ENCODE measurements at places on chromosomes 7 and 10. TPM values are rescaled to one million over a fixed set of nuclear protein-coding genes. Genes with fewer than 3 reads are reported as not detected.

DNA sequence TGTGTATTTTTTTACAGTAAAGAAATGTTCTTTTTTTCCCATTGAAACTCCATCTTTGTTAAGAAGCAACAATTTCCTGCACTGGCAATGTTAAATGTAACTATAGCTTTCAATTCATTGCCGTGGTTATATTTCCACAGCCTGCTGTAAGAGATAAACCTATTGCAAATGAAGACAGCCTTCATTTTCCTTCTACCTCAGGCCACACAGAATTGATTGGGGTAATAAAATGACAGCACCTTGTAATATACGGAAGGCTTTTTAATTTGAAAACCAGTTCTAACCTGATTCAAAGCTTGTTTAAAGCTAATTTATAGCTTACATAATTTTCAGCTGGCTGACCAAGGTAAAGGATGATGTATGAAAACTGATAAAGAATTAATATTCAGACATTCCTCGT, 161.9 kb downstream of the PHF14 start:
- no peak overlapping the region for H3K27ac ChIP-seq
- no peaks in the 10 kb centered on the region for H3K27me3 ChIP-seq
- H3K4me3 ChIP-seq = no peak overlapping the region
- peaks cover 21% of the 10 kb centered on the region for H3K36me3 ChIP-seq
- DNase-seq = no peak

DNA sequence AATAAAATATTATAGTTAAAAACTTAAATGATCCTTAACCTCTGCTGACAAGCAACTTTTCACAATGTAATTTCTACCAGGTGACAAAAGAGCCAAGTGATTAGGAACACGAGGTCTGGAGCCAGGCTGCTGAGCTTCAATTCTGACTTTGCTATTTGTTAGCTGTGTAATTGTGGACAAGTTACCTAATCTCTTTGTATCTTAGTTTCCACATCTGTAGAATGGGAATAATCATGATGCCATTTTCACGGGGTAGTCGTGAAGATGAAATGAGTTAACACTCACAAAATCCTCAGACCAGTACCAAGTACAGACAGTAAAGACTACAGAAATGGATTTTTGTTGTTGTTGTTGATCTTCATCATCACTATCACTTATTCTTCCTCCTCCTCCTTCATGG, 144.5 kb downstream of the SLC25A13 start:
- no peak overlapping the region for H3K27ac ChIP-seq
- no peak overlapping the region for H3K4me3 ChIP-seq
- no peak for DNase-seq
- no peaks in the 10 kb centered on the region for H3K4me1 ChIP-seq

DNA sequence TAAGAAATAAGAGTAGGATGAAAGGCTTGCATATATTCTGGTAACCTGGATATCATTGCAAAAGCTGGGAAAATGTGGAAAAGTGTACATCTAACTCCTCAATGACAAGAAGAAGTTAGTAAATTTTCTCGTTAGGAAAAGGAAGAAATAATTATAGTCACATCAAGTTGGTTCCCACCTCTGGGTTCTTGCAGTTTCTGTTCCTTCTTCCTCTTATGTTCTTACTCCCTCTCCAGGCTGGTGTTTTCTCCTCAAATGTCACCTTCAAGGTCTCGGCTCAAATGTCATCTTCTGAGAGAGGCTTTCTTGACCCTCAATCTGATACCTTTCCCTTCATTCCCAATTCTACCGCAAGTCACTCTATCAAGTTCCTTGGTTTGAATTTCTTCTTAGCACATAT, 64.4 kb downstream of the ENTPD1 start:
- H3K27me3 ChIP-seq = no peaks in the 10 kb centered on the region
- peak overlapping the region; percentile 53 for H3K27ac ChIP-seq
- H3K36me3 ChIP-seq = no peaks in the 10 kb centered on the region

- peaks cover 41% of the 10 kb centered on the region for H3K4me1 ChIP-seq
- no peaks in the 10 kb centered on the region for H3K36me3 ChIP-seq
- peak within 1 kb of the TSS; percentile 85 for H3K27ac ChIP-seq
- H3K4me3 ChIP-seq = peak within 1 kb of the TSS; percentile 78
These were observed at the start of gene EPHB6 for GRCh38 chr7:142854372-142855113. Gene EPHB6, plus strand, starts transcription at chr7:142855076. Its CDS starts 8,152 bp downstream, at chr7:142863228.

DNA sequence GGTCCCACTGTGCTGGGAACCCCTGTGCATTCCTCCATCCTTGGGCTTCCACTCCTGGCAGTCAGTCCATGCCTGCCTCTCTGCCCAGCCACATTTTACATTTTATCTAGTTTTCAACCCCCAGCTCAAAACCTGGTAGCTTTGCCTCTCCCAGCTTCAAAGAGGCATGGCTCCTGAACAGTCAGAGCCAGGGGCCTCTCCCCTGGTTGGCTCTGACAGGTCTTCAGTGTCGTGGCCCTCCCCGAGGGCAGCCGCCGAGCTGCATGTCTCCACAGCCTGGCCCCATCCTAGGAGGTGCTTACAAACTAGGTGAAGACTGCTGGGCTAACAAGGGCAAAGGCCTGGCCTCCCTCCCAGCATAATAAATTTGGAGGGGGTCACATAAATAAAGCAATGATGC, 14.8 kb downstream of the COBL start:
- DNase-seq = no peak
- no peak overlapping the region for H3K27ac ChIP-seq
- H3K36me3 ChIP-seq = no peaks in the 10 kb centered on the region
- no peak overlapping the region for H3K4me3 ChIP-seq

DNA sequence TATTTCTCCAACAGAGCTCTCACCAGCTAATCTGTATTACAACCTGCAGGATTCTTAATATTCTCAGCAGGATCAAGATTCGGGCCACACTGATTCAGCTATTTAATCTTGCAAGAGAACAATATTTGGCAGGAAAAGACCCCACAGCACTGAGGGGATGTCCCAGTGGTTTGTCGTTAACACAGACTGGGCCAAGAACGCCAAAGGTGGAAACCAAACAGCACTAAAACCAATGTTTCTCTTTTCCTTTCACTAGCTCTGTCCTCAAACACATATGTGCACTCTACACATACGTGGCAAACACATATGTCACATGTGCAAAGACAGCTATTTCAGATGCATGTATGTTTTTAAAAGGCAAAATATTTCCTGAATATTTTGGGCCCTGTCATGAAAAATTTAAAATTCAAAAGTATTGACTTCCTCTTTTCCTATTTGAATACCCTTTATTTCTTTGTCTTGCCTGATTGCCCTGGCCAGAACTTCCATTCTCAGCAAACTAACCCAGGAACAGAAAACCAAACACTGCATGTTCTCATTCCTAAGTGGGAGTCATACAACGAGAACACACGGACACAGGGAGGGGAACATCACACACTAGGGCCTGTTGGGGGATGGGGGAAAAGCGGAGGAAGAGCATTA, 51.7 kb upstream of the NEBL start:
- H3K27ac ChIP-seq = no peak overlapping the region
- no peak overlapping the region for H3K4me3 ChIP-seq
- no peaks in the 10 kb centered on the region for H3K27me3 ChIP-seq
- H3K4me1 ChIP-seq = no peaks in the 10 kb centered on the region
- no peak for DNase-seq
- H3K36me3 ChIP-seq = no peaks in the 10 kb centered on the region

Gene TET1
- 2.9 TPM for total RNA-seq

Gene TAS2R5
- total RNA-seq = not detected

Gene HABP2
- under 0.01 TPM for total RNA-seq

Gene ZNF853
- total RNA-seq = 9.3 TPM

Gene SCIN
- 3.4 TPM for total RNA-seq

Measured in esophagus squamous epithelium (tissue), 5 donors.